ENCODE measurements at places on chromosomes 11 and 22. TPM values are rescaled to one million over a fixed set of nuclear protein-coding genes. Genes with fewer than 3 reads are reported as not detected.

GRCh38 chr11:13222285-13222684, 55.3 kb upstream of the BMAL1 start:
- DNase-seq, result no peak

GRCh38 chr11:70124321-70125000, 46.3 kb downstream of the ANO1 start:
- peak; percentile 78 for DNase-seq

DNA sequence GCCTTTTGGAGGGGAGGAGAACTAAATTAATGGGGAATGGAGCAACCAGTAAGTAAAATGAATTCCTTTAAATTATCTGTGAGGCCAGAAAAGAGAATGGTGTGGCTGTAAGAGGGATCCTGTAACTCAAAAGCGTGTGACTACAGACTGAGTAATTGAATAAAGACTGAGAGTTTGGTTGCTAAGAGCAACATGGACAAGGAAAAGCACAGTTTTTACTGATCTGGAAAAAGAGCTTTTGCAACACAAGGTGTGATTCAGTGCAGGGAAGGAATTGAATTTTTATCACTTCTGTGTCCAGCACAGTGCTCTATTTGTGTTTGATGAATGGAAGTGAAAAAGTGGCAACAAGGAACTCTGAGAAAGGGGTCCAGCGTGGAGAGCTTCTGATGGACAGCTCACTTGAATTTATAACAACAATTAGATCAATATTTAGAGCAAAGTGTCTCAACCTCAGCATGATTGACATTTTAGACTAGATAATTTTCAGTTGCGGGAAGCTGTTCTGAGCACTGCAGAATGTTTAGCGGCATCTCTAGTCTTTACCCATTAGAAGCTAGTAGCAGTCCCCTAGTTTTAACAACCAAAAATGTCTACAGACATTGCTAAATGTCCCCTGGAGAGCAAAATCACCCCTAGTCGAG, 202.8 kb upstream of the BDNF start:
- DNase-seq, result no peak

The TAF6L gene
- 22.1 TPM for total RNA-seq

DNA sequence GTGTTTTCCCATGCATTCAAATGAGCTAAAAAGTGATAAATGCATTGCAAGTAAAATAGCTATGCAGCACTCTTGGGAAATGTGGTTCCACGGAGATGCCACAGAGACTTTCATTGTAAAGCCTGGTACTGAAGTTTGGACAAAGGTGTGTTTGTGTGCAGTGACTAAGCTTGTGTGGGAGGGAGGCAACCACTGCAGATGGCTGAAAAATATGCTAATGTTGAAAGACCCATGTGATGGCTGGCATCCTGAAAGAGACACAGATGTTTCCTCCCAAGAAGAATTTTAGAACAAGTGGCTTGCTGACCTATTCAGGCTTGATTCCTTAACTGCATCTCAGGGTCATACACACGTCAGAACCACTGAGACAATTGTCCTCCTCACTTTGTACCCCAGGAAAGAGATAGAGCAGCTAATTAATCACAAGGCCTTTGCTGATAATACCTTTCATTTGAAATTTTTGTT, 73.8 kb downstream of the FAM76B start:
- DNase-seq, result no peak

DNA sequence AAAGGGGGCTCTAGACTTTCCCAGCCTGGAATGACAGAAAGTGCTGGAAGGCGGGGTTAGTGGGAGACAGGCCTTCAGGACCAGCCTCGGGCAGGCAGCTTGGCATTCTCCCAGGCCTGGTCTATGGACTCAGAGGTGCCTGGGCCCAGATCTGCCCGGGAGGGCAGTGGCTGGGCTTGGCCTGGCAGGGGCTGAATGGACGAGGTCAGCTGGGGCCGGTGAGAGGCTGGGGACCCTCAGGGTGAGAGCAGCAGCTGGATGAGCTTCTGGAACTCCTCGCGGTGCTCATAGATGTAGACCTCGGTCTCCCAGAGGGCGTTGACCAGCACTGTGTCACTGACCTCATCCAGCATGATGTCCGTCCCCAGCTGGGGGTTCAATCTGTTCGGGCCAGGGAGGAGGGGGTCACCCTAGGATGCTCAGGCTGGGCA, 1.5 kb upstream of the BAIAP2L2 start:
- DNase-seq, result no peak

The C11orf87 gene
- total RNA-seq, result 5.9 TPM

The ARHGAP42 gene
- total RNA-seq, result 32.6 TPM

DNA sequence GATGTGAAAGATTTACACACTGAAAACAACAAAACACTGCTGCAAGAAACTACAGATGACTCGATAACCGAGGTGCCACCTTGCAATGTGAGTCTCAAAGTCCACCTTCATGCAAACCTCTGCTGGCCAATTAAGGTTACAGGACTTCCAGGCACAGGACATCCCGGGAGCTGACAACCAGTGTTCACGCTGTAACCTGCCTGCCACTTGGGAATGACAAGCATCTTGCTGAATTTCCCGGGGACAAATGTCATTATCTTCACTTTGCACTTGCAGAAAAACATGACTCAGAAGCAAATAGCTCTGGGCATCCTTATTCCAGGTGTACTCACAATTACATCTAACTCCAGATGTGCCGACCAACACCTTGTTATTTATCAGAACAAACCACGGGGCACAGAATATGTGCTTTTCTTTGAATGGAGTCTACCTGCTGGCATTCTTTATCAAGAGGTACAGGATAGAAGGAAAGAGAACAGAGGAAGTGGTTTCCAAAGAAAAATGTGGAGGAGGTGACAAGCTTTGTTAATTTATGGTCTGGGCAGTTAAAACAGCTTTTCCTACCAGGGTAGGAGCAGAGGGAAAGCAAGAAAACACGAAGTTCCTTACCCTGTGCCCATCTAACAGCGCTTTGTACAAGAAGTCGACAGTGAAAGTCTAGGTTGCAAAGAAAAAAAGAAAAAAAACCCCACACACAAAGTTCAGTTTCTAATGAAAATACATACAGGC, 72.3 kb downstream of the SHANK2 start:
- DNase-seq, result no peak

GRCh38 chr11:40099426-40100161, 1359.9 kb downstream of the LRRC4C start:
- DNase-seq, result no peak

DNA sequence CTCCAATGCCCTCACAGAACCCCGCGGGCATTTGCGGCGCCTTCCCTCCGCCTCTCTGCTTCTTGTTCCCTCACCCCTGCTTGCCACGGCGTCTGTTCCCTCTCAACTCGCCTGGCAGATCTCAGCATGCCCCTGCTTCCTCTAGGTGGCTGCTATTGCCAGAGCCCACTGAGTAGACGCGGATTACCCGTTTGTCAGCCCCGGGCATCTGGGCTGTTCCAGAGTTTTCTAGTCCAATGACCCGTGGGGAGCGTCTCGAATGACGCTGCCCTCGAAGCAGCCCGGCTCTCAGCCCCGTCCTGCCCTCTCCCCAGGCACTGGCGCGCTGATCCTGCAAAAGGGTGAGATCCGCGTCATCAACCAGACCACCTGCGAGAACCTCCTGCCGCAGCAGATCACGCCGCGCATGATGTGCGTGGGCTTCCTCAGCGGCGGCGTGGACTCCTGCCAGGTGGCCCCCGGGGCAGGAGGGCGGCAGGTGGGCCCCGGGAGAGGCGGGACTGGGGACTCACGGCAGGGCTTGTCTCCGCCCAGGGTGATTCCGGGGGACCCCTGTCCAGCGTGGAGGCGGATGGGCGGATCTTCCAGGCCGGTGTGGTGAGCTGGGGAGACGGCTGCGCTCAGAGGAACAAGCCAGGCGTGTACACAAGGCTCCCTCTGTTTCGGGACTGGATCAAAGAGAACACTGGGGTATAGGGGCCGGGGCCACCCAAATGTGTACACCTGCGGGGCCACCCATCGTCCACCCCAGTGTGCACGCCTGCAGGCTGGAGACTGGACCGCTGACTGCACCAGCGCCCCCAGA, 49.7 kb downstream of the ST14 start:
- DNase-seq, result peak; percentile 38

Data from ureter (tissue), 1 donor.